ENCODE measurements at places on chromosomes 6 and 20.

GRCh38 chr20:16844406-16844805, 96.2 kb downstream of the OTOR start:
- no peak for DNase-seq

DNA sequence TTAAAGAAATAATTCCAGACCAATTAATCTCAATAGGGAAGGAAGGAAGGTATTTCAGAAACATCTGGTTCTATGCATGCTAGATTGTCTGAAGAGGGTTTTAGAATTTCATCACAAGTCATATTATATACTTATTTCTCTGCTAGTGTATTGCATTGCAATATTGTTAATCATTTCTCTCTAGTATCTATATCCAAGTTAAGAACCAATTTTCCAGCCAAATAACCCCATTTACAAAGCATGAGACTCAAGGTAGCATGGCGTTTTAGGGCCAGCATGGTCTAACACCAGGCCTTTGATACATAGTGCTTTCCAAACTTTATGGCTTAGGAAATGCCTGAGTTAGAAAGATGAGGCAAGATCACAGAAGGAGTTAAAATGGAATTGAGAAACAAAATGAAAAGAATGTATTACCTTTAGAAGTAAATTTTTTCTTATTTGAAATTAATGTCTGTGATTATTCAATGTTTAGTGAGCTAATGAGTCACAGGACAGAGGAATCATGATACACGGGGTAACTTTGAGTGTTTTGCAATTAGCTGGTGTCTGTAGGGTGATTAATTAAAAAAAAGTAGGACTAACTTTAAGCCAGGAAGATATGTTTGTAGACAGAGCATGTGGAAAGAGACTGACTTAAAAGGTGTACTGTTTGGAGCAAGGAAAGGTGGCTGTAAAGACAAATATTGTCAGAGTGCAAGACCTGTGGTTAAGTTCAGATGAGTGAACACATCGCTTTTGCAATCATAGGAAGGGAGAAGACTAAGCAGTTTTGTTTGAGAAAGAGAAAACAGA, 1006.2 kb upstream of the CITED2 start:
- DNase-seq = peak; percentile 10

DNA sequence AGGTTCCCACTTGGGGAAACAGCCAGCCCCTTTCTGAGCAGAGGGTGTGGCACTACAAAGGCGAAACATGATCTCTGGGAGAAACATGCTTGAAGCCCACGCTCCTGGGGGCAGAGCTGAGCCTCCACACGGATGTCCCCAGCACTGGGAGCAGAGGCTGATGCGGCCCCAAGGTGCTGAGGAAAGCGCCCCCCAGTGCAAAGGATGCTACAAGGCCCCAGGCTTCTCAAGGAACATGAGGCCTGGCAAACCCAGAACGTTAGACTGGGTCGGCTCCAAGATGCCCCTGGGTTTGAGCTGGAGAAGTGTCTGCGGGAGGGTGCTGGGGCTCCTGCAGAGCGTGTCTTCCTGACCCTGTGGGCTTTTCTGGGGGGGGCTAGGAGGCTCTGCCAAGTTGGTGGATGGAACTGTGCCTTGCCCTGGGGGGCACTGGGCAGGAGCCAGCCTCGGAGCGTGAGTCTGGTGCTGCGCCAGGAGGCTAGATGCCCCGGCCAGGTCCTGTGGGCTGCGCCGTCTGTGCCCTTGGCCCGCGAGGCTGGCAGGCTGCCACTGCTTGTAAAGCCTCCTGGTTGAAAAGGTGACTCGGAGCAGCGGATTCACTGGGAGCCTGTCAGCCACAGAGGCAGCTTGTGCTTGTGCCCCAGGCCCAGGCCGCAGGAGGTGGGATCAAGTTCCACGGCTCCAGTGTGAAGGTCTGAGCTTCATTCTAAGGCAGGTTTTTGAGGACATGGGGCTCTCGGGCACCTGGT, 8.1 kb downstream of the SYNJ2 start:
- peak; percentile 86 for DNase-seq

DNA sequence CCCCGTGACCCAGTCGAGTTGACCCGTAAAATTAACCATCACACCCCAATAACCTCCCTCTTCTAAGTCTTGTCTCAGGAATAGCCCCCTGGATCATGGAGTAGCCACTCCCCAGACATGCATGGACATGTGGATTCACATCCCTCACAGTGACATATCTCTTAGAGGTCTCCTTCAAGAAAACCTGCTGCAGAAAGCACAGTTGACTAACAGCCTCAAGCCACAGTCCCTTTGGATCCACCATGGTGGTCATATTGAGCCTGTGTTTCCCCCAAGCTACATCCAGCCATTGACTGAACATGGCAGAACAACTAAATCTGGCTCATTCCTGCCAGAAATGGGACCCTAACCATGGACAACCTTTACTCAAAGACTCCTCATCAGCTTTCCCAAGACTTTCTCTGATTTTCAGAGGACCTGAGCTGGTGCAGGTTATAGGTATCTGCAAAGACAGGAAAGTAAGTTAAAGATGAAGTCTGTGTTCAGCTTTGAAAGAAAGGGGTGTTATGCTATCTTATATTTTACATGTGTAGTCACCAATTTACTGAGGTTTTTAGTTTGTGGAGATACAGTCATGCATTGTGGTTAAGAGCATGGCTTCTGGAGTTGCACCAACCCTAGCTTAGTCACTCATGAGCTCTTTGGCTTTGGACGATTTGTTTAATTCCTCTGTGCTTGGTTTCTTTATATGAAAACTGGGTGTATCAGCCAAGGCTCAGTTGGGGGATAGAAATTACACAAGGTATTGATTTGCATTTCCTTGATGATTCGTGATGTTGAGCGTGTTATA, 219.1 kb downstream of the MYLK4 start:
- peak; percentile 76 for DNase-seq

- DNase-seq = peak; percentile 88
Observed at GRCh38 chr20:61120595-61121515, 131.2 kb upstream of the CDH4 start.

DNA sequence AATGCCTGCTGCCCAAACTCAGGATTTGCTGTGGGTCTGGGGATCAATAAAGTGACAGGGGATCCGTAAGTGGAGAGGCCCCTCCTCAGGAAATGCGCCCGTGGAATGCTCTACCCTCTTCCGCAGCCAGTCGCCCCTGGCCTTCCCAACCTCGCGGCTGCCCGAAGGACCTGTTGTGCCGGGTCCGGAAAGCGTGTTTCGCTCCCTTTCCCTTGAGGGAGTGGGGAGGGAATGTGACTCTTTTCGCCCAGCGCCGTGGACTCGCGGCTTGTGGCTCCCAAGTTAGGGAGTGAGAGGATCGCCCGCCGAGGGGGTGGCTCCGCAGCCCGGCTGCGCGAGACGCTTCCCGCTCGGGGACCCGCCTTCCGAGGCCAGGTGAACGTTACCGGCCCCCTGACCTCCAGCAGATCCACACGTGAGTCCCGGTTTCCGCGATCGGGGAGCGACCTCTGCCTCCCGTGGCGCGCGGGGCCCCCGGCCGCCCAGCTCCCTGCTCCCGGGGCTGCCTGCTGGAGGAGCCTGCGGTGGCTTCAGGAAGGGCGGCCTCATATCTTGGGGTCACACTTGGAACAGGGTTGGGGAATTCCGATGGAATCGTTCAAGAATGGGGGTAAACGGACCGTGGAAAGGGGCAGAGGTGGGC, 666 bp downstream of the TPD52L1 start:
- DNase-seq = peak; percentile 58

DNA sequence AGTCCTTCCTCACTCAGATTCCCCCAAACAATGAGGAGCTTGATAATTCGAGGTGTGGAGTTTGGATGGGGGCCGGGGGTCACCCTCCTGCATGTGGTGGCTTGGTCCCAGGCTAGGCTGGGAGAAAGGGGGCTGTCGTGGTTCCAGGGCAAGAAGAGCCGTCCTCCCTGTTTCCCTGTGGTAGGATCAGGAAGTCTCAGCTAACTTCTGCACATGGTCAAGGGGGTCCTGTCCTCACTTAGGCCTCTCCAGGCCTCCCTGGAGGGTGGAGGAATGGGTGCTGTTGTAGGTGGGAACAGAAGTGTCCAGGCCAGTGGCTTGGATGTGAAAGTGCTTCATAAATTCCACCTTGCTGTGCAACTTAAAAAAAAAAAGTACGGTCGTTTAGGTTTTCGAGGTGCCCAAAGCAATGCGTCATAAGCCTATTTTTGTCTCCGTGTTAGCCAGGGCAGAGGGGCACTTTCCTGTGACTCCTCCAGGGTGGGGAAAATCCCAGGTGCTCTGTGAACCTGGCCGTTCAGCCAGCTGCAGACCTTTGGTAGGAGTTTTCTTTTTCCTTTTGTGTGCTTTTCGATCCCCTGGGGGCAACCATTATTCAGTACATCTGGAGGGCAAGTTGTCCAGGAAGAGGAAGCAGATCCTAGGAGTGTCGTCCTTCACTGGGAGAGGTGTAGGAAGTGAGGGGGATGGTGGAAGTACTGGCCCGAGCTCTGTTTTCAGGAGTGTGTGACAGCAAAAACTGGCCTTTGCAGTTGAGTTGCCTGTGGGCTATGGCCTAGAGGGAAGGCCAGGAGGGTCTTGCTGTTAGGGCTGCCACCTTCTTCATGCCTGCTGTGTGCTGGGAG, 9.6 kb downstream of the IGF2R start:
- DNase-seq = peak; percentile 93

- peak; percentile 85 for DNase-seq
Observed at GRCh38 chr20:45373353-45374100, 4.6 kb downstream of the TP53TG5 start.

- no peak for DNase-seq
Observed at GRCh38 chr6:108716801-108717791, 131.1 kb upstream of the ARMC2 start.

Data from kidney tubule cell (primary cell).